ENCODE measurements at places on chromosomes 5 and 9. TPM values are rescaled to one million over a fixed set of nuclear protein-coding genes. Genes with fewer than 3 reads are reported as not detected.

SPATA31C1 gene
- total RNA-seq = 0.17 TPM

- no peak for DNase-seq
Measured at GRCh38 chr5:77778881-77779438, 2.8 kb upstream of the TBCA start.

KLF4 gene
- total RNA-seq = 39.1 TPM

GRCh38 chr9:127390248-127390545 lies 6.8 kb upstream of the SLC2A8 start:
- DNase-seq = no peak

GRCh38 chr9:36896296-36896695 lies 137.8 kb downstream of the PAX5 start:
- DNase-seq = no peak

GRCh38 chr5:1217596-1218206 lies 7.5 kb upstream of the SLC6A18 start:
- no peak for DNase-seq

DNA sequence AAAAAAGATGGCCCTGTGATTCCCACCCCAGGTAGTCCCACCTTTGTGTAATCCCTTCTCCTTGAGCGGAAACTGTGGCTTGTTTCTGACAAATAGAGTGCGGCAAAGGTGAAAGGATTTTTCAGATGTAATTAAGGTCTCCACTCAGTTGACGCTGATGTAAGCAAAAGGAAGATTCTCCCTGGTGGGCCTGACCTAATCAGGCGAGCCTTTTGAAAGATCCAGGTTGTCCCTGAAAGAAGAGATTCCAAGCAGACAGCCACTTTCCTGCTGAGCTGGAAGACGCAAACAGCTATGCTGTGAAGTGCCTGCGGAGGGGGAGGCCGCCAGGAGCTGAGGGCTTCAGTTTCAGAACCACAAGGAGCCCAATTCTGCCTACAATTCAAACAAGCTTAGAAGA lies 24.1 kb downstream of the PTGES start:
- no peak for DNase-seq

- DNase-seq = no peak
Measured at GRCh38 chr5:6676702-6677101, 36.5 kb upstream of the TENT4A start.

CCL21 gene
- total RNA-seq = not detected

DNA sequence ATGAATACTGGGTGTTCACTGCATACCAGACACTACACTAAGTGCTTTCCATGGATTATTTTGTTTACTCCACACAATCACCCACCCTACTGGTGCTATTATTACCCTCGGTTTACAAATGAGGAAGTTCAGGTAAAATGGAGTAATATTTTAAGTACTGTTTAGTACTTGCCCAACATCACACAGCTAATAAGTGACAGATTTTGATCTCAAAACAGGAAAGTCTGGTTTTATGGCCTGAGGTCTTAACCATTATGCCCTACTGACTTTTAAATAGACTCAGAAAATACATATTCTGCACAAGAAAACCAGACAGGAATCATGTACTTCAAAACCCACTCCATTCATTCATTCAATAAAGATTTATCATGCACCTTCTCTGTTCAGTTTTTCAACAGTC lies 431.0 kb upstream of the TLE4 start:
- DNase-seq = no peak

ADGRD2 gene
- total RNA-seq = 0.50 TPM

CDX1 gene
- 0.28 TPM for total RNA-seq

- DNase-seq = peak; percentile 59
Measured at GRCh38 chr5:180090769-180091546, 19.4 kb upstream of the RNF130 start.

GRCh38 chr5:109234381-109234780 lies 175.4 kb downstream of the PJA2 start:
- DNase-seq = no peak

DNA sequence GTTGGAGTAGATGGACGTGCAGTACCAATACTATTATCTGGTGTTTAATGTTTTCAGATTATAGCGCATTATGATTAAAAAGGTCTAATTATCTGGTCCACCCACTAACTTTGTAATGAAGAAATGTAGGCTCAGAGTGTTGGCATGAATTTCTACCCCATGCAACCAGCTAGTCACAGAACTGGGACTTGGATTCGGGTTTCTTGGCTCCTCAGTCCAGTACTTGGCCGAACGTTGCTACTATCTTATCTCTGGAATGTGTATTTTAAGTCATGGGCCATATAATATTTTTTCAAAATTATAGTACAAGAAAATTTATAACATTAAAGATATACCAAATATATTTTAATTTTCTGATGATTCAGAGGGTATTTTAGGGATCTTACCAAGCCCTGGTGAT lies 657.5 kb upstream of the DMAC1 start:
- DNase-seq = no peak

GRCh38 chr9:93072383-93072795 lies 13.9 kb downstream of the SUSD3 start:
- DNase-seq = peak; percentile 53

GRCh38 chr5:172833686-172834414 lies at the start of gene ERGIC1:
TSS of gene ERGIC1 (plus strand) at chr5:172834251. CDS start at chr5:172834414, 163 bp downstream.
- DNase-seq = peak; percentile 72

DNA sequence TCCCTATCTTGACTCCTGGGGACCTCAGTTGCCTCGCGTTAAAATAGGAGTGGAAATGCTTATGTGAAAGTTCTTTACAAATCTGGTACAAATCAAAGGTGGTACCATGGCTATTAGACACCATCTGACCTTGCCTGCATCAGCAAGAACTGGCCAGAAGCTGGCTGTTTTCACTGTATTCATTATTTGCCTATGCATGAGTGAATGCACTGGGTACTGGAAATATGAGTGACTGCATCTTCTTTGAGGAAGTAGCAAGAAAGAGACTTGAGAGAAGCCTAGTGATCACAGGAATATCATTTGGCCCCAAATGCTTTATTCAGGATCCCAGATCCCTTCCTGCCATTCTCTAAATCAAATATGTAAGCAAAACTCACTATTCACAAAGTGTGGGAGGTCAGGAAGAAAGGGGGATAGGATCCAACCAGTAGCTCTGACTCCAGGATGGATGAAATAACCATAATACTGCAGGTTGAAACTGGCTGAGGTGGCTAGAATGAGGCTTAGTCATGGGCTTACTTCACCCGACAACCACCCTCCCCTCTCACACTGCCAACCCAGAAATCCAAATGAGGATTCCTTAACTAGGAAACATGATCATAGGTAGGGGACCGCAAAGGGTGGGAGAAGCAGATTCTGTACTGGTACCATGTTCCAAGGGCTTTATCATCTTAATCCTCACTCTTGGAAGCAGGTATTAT lies 56.7 kb downstream of the FAM114A2 start:
- DNase-seq = no peak

DNA sequence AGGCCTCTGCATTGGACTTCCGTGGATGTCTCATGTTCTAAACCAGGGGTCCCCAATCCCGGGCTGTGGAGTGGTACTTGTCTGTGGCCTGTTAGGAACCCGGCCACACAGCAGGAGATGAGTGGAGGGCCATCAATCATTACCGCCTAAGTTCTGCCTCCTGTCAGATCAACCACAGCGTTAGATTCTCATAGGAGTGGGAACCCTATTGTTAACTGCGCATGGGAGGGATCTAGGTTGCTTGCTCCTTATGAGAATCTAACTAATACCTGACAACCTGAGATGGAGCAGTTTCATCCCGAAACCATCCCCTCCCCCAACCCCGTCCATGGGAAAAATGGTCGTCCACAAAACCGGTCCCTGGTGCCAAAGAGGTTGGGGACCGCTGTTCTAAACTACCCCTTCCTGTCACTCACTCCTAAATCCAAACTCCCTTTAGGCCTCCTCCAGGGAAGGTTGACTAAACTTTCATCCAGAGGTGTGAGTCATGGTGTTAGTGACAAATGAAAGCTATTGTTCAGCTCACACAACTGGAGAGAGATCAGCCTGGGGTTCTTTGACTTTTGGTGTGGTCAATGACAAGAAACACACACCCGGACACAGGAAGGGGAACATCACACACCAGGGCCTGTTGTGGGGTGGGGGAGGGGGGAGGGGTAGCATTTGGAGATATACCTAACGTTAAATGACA lies 9.5 kb downstream of the KCNV2 start:
- DNase-seq = no peak

DNA sequence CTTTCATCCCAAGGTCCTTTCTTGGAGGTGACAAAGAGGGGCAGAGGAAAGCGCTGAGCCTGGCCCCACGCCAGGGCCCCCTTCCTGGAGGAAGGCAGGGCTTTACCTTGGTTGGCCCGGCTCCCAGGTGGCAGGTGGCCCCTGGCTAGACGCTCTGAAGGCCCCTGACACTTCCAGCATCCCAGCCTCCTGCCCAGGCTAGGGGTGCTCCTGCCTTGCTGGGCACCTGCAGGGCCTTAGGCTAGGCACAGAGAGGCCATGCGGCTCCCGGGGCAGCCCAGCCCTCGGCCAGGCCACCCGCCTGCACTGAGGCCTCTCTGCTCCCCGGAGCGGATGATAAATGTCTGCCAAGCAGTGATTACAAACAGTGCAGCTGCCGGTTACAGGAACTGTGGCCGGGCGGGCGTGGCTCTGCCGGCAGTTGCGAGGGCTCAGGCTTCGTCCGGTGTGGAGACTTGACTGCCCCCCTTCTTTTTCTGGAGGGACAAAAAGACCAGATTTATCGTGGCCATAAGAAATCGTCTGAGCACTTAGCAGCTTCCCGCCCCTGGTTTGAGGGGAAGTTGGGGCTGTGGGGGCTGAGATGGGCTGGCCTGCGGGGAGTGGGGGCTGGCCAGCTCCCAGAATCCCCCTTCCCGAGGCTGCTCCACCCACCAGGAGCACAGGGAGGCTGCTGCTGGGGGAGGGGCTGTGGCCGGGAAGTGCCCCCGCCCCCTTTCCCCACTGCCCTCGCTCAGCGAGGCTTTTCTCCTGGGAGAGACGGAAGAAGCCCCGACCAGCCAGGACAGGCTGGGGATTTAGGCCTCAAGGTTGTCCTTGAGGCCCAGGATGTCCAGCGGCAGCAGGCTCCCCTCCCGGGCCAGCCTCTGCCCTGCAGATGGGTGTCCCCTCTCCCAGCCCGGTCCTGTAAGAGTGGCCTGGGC lies 31.6 kb upstream of the UBAC1 start:
- DNase-seq = no peak

GRCh38 chr5:579211-579610 lies 32.9 kb upstream of the CEP72 start:
- no peak for DNase-seq

GRCh38 chr9:34185778-34186551 lies 7.1 kb downstream of the UBAP1 start:
- no peak for DNase-seq

GRCh38 chr5:159426694-159427093 lies 96.4 kb upstream of the IL12B start:
- DNase-seq = no peak

FBXW11 gene
- total RNA-seq = 135 TPM

DNA sequence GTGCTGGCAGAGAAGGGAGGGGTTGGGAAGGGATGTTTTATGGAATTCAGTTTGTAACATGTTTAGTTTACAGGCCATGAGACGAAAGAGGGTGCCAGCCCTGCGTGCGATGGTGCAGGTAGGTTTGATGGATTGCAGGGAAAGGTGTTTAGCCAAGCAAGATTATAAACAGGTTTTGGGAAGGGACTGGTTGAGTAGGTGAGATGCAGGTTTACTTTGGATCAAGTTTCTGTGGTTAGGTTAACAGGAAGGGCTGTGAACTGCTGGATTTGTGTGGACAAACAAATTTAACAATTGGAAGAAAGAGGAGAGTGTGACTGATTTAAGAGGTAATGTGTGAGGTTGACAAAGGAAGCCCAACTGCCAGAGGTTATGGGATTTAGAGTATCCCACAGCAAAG lies 32.6 kb upstream of the GPX3 start:
- DNase-seq = no peak

GRCh38 chr9:90916147-90916734 lies 114.6 kb downstream of the SYK start:
- no peak for DNase-seq

- DNase-seq = no peak
Measured at GRCh38 chr5:155460501-155460931, 447.0 kb downstream of the KIF4B start.

ABO gene
- 0.40 TPM for total RNA-seq

C1QTNF3 gene
- 52.4 TPM for total RNA-seq

DNA sequence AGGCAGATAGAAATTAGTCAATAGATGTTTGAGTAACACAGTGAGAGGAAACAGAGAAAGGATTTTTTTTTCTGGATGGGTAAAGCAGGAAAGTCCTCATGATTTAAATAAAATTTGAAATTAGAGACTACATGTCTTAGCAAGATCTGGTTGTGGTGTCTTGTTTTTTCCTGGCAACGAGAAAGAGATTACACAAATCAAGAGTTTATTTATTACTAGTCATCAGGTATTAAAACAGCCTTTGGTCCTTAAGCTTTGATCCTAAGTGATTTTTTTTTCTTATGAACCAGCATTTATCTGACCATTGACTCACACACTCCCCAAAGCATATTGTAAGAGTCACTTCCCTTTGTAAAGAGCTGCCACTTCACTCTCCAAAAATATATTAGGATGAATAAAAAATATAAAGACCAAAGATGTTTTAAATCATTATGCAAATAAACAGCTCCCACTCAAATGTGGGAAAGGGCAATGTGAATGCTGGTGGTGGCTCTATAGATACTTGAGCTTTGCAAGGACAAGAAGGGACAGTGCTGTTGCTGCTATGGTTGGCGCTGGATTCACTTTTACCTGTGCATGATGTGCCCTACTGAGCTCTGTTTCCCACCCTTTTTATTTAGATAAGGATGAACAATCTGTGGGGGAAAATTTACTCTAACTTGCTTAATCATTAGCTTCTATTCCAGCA lies 1726.5 kb downstream of the MAT2B start:
- no peak for DNase-seq

GFRA3 gene
- 3.2 TPM for total RNA-seq

DNA sequence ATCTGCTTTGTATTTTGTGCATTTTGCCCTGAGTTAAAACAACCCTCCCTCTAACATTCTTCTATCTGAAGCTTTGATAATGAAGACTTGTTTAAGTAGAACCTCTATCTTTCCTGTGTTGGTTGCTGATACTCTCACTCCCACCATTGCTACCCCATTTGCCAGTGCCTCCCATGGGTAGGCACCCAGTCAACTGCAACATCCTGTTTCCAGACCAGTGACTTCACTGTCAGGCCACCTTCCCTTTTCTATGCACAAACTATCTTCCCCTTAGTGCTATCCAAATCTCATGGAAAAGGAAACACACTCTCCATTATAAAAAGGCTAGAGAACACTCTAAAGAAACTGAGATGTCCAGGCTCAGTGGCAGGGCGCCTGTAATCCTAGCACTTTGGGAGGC lies 5.6 kb upstream of the IARS1 start:
- DNase-seq = no peak

OBP2B gene
- not detected for total RNA-seq

- DNase-seq = no peak
Measured at GRCh38 chr9:20835377-20836286, 151.6 kb downstream of the FOCAD start.

FBP1 gene
- 1.8 TPM for total RNA-seq

All from spinal cord (tissue), 10 donors.